Stimulated activated CD4-positive, alpha-beta T cell treated with anti-CD3 and anti-CD28 coated beads, TNF-alpha, amount 100 ng/mL, for 4 hours (primary cell): ENCODE measurements at places on chromosomes 6 and 20.
A peak's percentile ranks its signal among the peaks of the same experiment; 100 is the strongest.

GRCh38 chr20:21096321-21097043, 9.7 kb downstream of the LINC00237 start:
- no peak for DNase-seq

- no peak for DNase-seq
Observed at GRCh38 chr6:135860361-135860760, 8.9 kb downstream of the PDE7B start.

DNA sequence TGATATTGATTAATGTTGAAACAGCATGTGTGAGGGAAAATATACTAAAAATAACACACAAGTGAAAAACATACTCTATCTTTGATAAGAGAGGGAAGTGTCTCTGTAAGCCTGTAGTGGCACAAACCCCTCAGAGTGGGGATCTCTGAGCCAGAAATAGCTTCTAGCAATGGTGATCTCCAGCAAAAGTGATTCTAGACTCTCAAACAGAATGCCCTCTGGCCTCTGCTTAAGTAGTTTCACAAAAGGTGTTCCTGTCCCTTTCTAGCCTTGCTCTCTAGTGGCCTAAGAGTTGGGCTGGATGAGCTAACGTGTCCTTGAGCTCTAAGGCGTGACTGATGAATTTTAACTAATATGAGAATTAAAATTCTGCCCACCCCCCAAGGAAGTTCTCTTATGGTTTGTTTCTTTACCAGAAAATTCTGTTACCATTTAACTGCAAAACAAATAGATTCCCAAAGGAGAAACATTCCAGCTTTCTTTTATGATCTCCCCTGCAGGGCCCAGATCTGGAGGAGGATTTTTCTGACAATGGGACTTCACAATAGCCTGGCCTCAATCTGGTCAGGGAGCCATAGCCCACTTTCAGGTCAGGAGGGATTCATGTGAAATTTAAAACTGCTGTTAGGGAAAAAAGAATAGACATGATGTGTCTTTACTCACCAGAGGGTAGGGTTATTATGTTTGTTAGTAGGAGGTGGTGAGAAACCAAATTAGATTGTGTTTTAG, 182.5 kb upstream of the LAMP5 start:
- DNase-seq: no peak

DNA sequence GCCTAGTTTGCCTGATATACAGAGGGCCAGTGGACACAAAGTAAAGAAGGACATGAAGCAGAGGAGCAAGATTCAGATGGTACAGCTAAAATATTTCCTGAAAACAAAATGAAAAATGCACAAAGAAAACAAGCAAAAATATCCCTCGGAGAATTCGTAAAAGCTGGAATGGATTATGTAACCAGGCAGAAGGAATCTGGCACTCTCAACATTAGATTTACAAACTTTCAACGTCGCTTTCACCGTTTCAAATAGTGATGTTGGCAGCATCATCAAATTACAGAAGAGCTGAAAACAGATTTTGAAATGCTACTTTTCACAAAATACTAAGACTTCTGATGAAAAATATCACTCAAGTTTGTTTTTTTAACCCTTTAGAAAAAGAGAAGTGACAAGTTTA, 11.7 kb downstream of the SMLR1 start:
- no peak for DNase-seq

- peak; percentile 69 for DNase-seq
Observed at GRCh38 chr6:31546339-31546957, at the start of gene ATP6V1G2. TSS of gene ATP6V1G2 (minus strand) at chr6:31546608. CDS start at chr6:31546559, 49 bp downstream.

- DNase-seq: peak; percentile 82
Observed at GRCh38 chr6:30678964-30679726, 6.3 kb upstream of the DHX16 start.

GRCh38 chr6:41464481-41464880, 81.7 kb upstream of the FOXP4 start:
- no peak for DNase-seq

DNA sequence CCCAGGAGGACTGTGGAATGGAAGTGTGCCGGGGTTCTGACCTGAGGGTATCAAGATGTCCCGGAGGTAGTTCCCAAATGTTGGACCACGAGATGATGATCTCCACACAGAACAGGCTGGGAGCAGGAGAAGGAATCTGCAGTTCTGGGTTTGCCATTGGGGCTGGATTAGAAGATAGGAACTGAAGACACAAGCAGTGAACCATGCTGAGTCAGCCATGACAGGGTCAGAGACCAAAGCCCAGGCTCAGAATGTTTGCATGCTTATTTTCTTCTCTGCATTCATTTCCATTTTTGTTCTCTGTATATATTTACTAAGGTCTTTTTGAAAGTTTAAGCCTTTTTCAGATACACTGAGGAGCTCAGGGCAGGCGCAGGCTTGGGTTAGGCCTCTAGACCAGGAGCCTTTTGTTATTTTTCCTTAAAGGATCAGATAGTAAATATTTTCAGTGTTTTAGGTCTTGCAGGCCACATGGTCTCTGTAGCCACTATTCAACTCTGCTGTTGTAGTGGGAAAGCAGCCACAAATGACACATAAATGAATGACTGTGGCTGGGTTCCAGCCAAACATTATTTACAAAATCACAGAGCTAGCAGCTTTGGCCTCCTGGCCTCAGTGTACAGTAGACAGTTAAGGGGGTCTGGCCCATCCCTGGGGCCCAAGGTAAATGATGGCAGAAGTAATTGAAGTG, 28.5 kb downstream of the SLC35D3 start:
- no peak for DNase-seq

- DNase-seq: no peak
Observed at GRCh38 chr6:43795421-43795820, 25.4 kb downstream of the VEGFA start.

GRCh38 chr20:44041001-44041400, 126.3 kb downstream of the TOX2 start:
- no peak for DNase-seq

DNA sequence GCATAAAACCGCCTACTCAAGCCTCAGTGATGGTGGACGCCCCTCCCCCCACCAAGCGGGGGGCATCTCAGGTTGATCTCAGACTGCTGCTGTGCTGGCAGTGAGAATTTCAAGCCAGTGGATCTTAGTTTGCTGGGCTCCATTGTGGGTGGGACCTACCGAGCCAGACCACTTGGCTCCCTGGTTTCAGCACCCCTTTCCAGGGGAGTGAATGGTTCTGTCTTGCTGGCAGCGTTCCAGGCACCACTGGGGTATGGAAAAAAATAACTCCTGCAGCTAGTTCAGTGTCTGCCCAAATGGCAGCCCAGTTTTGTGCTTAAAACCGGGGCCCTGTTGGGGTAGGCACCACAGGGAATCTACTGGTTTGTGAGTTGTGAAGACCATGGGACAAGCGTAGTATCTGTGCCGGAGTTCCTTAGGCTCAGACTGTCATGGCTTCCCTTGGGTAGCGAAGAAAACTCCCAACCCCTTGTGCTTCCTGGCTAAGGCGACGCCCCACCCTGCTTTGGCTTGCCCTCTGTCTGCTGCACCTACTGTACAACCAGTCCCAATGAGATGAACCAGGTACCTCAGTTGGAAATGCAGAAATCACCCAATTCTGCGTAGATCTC, 1334.5 kb upstream of the ADGRB3 start:
- DNase-seq: no peak
